ENCODE measurements at places on chromosomes 2 and 18.

DNA sequence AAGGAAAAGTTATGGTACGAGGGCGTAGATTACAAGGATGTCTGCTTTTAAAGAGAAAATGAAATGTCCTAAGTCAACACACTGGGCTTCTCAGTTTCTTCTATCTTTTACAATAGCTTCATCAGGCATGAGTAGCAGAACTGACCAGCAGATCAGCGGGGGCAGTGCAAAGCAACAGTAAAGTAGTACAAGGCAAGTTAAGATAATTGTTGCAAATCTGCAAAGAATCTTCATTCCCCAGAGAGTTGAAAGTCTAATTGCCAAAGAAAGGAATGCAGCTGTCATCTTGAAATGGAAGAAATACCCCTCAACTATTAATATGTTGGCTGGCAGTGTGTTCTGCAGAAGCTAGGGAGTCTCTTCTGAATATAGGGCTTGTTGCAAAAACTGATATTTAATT lies 60.2 kb upstream of the SLC39A10 start:
- no peak for DNase-seq

DNA sequence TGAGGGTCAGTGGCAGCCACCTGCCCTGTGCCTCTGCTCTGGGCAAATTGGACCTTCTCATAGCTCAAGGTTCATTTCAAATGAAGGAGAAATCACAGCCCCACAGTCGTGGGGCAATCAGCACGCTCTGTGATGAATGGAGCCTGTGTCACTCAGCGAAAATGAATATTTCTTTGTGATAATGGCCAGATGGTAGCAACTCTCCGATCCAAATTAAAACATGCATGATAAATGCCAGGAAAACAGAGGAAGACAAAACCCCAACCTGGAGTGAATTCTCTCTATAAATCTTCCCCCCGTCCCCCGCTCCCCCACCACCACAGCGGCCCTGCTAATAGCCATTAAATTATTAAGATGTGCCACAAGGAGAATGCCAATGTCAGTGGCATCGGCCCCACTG lies 258.4 kb downstream of the CELF4 start:
- DNase-seq, result no peak

DNA sequence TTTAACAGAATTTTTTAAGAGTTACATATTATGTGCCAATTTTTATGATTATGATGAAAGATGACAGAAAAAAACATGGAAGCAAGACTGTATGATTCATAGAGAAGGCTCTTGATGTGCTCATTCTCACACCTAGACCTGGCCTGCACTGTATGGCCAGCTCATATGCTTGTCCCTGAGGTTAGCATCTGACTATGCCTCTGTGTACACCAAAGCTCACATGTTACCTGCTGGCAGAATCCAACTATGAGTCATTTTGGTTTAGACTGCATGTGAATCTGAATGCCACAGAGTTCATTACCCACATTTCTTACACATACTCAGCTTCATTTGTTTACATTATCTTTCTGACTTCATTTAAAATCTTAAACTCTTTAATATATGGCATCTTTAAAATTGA lies 139.0 kb downstream of the DSC3 start:
- DNase-seq, result no peak

- DNase-seq, result no peak
These were observed 1.2 kb upstream of the CCDC88A start for GRCh38 chr2:55420871-55421270.
